ENCODE measurements at places on chromosomes 7 and 10.

DNA sequence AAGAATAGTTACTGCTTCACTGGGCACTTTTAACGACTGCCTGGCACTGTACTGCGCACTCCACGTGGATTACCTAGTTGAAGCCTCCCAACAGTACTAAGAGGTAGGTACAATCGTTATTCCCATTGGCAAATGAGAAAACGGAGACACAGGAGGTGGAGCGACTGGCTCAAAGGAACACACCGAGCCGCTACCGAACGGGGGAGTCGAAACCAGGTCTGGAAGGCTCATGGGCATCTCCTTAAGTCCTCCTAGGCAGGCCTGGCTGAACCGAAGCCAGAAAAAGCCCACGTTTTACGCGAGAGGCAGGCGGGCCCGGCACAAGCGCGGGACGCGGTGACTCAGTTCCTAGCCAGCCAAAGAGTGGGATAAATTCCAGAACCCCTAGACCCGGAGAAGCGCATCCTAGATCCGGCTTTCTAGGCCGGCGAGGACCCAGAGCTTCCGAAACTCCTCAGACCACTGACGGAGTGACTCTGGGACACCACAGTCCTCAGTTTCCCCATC is 472 bp downstream of the PDAP1 start:
- peak; percentile 35 for DNase-seq

DNA sequence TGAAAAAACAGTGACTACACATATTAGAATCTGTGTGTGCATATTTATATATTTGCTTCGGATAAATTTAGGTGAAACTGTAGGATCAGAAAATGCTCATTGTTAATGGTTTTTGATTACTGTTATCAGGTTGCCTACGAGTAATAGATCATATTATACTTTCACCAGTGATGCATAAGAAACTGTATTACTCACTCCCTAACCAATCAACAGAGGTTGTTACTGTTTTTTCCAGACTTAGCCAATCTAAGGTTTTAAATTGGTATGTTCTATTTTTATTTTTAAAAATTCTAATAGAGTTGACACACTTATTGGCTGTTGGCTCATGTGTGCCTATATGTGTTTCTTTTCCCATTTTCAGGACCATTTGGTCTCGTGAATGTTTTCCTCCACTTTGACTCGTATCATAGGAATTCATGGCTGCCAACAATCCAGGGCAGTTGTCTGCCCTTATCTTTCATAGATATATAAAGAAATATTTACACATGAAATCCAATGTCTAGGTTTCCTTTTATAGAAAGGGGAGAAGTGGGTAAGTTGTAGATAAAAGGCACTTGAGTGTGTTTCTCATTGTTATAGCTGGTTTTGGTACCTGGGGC is 59.2 kb downstream of the ANLN start:
- DNase-seq, result no peak

- no peak for DNase-seq
These were observed 196.1 kb upstream of the LRGUK start for GRCh38 chr7:133931053-133931452.

- no peak for DNase-seq
These were observed 4.0 kb upstream of the AQP1 start for GRCh38 chr7:30907527-30908267.

GRCh38 chr10:71835671-71836595 is 15.1 kb downstream of the PSAP start:
- DNase-seq, result peak; percentile 89

DNA sequence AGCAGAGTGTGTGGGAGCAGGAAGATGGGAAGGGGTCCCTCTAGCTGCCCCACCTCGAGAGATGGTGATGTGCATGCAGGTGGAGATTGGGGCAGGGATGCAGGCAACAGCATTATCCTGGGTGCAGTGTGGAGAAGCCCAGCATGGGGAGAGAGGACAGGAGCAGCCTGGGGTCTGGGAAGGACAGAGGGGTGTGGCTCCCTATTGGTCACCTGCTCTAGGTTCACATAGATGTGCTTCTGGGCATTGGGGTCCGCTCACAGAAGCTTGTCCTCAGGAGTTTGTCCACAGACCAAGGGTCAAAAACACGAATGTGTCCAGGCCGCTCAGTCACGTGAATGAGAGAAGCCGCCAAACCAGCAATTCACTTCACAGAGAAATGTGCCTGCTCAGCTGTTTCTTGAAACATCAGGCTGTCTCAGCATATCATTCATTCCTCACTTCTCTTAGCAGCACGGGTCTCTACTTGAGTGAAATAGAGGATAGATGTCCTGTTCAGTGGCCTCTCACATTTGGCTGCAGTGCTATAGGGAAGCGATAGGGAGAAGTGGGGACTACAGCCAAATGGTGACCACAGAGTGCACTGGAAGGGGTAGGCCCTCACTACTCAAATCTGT is 11.5 kb upstream of the SLC29A3 start:
- no peak for DNase-seq

DNA sequence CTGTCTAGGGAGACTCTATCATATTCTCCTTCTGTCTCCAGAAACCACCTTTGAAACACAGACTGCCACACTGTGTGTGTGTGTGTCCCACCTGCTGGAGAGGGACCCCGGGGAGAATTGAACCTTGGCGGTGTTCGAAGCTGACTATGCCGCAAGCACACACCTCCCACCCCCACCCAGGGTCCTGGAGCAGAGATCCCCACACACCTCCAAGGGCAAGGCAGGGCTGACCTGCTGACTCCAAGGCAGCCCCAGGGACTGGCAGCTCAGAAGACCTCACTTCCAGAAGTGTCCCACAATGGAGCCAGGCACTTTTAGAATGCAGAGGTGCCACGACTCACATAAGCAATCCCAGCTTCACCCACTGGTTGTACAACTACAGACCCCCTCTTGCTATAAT is 13.1 kb downstream of the DRGX start:
- no peak for DNase-seq

DNA sequence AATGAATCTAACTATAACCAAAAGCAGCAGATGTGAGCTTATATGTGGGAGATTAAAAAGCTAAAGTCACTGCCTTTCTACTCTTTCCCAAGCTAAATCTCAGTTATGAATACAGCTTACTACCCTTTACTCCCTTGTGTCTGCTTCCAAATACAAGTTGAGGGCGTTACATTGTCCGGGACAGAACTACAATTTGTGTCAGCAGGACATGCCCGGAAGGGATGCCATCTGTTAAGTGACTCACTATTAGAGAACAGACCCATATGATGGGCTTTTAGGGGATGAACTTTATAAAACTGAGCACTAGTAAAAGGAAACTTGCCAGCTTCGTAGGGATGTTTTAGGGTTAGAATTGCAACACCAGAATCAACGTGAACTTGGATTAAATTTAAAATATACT is 299.7 kb upstream of the CSTF2T start:
- no peak for DNase-seq

- DNase-seq, result no peak
These were observed 137.3 kb downstream of the CELF2 start for GRCh38 chr10:11154849-11155498.

GRCh38 chr7:107387128-107387527 is 82.7 kb upstream of the GPR22 start:
- DNase-seq, result no peak

- no peak for DNase-seq
These were observed 46.7 kb upstream of the RBM33 start for GRCh38 chr7:155597753-155598140.

DNA sequence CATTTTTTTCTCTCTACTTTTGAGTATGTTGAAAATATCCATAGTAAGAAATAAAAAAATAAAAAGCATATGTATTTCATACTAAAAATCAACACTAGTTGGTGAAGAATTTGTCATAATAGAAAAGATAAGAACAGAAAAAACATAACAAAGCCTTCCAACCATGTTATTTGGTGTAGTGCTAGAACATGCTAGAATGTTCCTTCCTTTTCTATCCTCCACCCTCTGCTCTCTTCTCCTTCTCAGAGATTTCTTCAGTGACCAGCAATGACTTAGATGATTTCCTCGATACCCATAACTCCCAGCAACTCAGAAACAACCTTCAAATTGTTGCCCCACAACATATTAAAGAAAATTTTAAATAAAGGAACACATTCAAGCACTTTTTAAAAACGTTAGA is 2.6 kb downstream of the ZC3HAV1 start:
- no peak for DNase-seq

DNA sequence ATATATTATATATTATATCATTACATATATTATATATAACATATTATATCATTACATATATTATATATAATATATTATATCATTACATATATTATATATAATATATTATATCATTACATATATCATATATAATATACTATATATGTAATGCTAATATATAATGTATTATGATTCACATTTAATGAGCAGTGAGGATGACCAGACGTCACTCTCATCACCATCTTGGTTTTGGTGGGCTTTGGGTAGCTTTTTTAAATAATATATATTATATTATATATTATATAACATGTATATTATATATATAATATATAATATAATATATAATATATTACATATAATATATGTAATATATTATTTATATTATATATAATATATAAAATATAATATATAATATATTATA is 1189.4 kb upstream of the AUTS2 start:
- no peak for DNase-seq

DNA sequence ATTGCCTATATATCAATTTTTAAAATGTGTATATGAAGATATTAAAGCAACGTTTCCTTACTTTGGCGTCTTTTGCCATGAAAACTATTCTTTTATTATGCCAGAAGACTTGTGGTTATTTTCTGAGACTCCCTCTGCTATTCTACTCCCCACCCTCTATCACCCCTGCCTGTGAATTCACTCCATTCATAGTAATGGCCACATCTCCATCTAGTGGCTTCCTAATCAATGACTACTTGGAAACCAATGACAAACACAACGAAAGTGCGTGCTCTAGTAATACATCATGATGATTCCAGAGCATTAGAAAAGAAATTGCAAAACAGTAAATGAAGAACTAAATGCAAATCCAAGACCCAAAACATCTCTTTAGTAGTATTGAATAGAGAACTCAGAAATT is 186.7 kb upstream of the HGF start:
- peak; percentile 54 for DNase-seq

GRCh38 chr7:80508440-80508839 is 3.4 kb downstream of the GNAT3 start:
- DNase-seq, result no peak

GRCh38 chr7:142349670-142350405 is 92.0 kb upstream of the PRSS58 start:
- no peak for DNase-seq

- no peak for DNase-seq
These were observed 26.6 kb upstream of the GJD4 start for GRCh38 chr10:35578618-35578956.

DNA sequence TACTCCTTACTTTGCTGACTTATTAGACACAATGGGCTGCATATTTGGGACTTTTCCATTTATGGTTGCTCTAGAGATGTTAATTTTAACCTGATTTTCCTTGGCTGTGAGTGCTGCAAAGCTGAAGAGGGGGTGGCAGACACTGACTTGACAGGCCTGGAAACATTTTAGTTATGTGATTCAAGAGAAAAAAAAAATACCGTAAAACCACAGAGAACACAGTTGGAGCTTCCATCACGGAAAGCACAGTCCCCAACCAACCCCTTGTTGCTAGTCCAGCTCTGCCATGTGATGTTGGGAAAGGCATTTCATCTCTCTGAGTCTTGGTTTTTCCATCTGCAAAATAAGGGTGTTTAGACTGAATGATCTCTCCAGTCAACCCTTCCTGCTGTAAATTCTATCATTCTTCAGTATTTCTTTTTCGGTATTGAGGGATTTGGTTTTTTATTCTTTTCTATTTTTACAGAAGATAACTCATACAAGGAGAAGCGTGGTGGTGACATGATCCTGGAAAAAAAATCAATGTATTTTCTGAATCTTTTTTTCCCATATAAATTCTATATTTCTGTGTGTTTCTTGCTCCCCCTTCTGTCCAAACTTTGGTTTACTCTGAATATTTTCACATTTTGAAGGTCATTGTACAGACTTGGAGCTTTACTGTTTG is 246.1 kb downstream of the REEP3 start:
- DNase-seq, result peak; percentile 1

GRCh38 chr10:100826983-100827818 is 81.8 kb downstream of the PAX2 start:
- DNase-seq, result no peak

DNA sequence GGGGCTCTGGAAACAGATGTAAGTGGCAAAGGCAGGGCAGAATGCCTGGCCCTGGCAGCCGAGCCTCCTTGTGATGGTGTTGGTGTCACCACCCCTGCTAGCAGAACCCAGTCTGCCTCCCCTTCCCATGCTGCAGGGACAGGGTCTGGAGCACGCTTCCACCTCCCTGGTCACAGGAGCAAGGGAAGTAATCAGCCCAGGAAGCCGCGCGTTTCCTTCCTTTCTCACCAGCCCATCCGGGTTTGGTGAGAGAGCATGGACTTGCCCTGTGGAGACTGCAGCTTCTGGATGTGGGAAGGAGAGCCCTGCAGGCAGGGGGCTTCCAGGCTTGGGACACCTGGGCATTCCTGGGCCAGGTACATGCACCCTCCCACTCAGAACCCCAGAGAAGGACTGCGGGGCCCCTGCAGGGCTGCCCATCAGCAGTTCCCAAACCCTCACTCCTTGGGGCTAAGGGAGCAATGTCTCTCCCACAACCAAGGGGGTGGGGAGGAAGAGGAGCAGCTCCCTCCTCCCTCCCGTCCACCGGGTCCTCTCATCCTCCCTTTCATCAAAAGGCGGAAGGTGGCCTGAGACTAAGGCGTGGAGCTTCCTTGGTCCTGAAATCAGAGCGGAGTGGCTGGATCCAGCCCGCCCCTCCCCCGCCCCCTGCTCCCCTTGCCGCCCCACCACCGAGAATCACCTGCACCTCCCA is 1.8 kb downstream of the MMRN2 start:
- no peak for DNase-seq

DNA sequence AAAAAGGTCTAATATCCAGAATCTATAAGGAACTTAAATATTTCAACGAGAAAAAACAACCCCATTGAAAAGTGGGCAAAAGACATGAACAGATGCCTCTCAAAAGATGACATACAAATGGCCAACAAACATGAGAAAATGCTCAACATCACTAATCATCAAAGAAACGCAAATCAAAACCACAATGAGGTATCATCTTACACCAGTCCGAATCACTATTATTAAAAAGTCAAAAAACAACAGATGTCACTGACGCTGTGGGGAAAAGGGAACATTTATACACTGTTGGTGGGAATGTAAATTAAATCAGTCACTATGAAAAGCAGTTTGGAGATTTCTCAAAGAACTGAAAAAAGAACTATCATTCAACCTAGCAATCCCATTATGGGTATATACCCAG is 6.0 kb downstream of the VWDE start:
- no peak for DNase-seq

DNA sequence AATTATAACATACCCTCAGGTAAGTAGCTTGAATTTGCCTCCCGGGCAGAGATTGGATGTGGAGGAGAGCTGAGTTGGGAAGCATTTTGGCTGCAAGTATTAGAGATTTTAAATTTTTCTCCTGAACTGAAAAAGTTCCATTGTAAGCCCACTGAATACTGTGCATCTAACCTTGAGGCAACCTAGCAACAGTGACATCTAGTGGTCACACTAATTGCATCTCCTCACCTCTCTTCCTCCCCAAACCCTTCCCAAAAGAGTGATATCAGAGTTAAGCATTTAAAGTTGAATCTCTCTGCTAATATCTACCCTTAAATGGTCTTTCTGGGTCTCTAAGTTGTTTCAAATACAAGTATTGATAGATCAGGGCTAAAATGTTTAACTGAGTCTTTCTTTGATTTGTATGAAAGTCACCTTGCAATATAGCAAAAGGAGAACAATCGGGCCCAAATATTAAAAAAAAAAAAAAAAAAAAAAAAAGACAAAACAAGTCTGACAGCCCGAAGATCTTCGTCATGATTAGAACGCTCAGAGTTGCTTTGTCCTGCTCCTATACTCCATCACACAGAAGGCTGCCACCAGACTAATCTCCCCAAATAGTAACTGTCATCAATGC is 40.4 kb upstream of the DLX5 start:
- DNase-seq, result peak; percentile 78

Data from NCI-H1092 treated with DMSO at 0.1 percent for 48 hours (cell line).